Activated CD4-positive, CD25-positive, alpha-beta regulatory T cell (primary cell): ENCODE measurements at places on chromosomes 3 and 15.

GRCh38 chr3:58471025-58471887 is 20.6 kb upstream of the KCTD6 start:
- no peak for DNase-seq

- DNase-seq: no peak
These were observed 229.8 kb downstream of the TBL1XR1 start for GRCh38 chr3:176967522-176967921.

DNA sequence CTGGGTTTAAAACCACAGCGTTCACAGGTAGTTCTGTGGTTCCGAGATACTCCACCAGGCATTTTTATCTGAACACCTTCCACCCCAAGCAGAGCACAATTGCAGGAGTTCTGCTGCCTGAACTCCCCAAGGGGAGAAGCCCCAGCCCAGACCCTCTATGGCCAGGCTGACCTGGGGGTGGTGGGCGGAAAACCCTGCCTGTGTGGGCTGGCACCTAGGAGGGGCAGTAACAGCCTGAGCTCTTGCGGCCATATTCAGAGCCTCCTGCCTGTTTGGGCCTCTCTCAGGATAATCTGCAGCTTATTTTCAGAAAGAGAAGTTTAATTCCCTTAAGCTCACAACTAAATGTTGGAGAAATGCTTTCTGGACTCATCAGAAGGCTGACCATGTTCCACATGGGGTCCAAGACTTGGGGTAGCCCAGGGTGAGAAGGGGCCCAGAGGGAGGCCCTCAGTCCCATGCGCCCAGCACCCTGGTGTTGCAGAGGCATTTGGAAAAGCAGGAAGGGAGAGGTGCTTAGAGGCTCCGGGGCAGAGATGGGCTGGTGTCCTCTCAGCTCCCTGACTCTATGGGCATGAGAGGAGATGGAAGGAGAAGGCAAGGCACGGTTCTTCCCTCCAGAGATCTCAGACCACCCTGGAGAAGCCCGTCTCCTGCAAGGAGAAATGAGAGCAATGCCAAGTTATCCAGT is 195.6 kb upstream of the TPM1 start:
- DNase-seq: no peak

GRCh38 chr15:65087873-65088642 is 11.5 kb downstream of the KBTBD13 start:
- DNase-seq: no peak

DNA sequence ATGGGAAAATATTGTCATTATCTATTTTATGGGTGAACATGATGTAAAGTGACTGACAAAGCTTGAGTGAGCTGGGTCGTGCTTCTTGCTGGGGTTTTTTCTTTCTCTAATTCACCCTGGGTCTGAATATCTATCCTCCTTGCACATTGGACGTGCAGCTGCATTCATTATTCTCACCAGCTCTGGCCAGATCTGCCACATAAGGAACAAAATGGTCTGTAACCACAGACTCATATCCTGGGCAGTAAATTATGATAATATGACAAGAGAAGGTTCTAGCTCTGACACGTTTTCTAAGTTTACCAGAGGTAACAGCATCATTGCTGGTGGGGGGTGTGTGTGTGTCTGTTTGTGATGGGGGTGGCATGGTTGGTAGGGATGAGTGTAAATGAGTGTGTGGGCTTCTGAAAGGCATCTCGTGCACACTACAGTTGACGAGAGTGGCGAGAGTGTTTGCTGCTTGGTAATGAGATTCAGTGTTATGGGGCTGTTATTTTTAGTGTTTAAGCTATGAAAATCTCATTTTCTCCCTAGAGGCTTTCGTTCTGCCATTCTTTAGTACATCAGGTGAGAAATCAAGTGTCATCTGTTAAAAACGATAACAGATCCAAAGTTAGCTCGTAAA is 418.4 kb downstream of the PDCD6IP start:
- no peak for DNase-seq

GRCh38 chr3:87120881-87121280 is 106.2 kb upstream of the CHMP2B start:
- no peak for DNase-seq

GRCh38 chr3:50120364-50121071 is 31.8 kb downstream of the RBM5 start:
- DNase-seq: no peak

GRCh38 chr3:84967767-84968581 is 9.2 kb downstream of the CADM2 start:
- DNase-seq: no peak

DNA sequence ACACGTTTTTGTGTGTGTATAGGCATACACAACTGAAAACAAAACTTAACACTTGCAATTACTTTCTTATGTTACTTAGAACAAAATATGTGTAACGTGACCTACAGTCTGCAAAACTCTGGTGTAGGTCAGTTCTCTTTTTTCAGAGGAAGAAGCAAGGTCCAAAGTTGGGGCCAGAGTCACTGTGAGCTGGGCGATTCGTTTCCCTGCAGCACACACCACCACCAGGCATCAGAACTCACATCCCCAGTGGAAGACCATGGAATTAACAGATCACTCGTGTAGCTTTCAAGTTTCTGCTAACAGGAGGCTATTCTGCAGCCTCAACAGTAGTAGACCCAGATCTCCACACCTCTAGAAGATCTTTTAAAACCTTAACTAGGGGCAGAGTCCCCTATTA is 25.8 kb downstream of the ANP32A start:
- no peak for DNase-seq

- no peak for DNase-seq
These were observed 15.0 kb upstream of the LTF start for GRCh38 chr3:46479696-46480095.
